ENCODE measurements at places on chromosomes 1 and 21.
A peak's percentile ranks its signal among the peaks of the same experiment; 100 is the strongest.

GRCh38 chr1:238648751-238649150 is 737.6 kb upstream of the CHRM3 start:
- DNase-seq = no peak

GRCh38 chr1:12617901-12618660 is at the start of gene DHRS3:
Gene DHRS3, minus strand, starts transcription at chr1:12618210. Its CDS starts 862 bp downstream, at chr1:12617348.
- peak; percentile 46 for DNase-seq

DNA sequence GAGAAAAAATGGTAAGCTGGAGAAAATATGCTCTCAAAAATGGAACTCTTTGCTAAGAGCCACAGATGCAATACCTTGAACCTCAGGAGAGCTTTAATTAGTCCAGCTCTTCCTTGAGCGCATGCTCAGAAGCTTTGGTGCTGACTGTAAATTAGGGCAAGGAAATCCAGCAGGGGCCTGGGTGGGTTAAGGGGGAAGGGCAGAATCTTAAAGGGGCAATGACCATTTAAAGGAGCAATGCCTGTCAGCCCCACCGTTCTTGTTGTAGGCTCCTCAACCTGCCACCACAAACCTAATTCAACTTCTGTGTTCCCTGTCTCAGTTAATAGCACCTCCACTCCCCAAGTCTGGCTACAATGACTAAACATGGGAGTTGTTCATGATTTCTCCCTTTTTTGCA is 6.8 kb upstream of the SLC22A15 start:
- no peak for DNase-seq

DNA sequence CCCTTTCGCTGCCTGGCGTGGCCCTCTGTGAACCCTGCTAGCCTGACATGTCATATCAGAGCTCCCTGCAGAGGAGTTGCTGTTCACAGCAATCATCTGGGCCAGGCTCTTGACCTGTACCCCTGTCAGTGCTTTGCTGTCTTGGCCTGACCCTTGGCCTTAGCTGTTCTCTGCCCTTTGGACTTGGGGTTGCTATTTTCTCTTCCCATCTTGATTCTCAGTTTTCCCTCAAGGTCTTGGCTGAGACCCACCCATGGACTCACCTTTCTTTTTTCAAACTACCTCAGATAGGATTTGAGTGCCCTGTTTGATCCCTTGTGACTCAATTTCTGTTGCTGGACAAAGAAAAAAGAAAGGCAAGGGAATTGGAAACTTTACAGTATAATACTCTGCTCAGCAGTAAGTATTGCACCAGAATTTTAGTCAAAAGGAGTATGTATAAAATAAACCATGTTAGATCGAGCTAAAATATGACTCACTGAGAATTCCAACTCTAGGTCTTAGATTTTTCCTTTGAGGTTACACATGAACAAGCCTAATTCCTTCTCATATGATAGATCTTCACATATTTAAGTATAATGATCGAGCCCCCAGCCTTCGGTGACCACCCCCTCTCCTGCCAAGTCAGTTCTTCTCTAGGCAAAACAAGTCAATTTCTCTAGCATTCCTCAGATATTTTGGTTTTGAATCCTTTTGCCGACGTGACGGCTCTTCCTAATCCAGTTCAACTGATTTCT is 110.5 kb downstream of the NGF start:
- no peak for DNase-seq

DNA sequence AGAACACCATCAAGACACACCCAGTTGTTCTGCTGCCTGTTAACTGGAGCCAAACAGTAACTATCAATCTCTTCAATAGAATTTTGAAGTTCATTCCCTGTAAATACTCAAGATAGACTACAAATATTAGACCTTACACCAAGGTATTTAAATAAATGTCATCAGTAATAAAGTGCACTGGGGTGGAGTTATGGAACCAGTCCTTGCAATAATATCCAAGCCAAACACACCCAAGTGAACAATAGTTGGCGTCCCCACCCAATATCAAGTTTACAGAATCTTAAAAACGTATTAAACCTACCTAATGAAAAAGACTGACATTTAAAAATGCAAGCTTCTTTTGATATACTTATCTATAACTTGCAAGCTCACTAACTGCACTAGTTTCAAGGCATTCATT is 2.7 kb downstream of the SERBP1 start:
- no peak for DNase-seq

DNA sequence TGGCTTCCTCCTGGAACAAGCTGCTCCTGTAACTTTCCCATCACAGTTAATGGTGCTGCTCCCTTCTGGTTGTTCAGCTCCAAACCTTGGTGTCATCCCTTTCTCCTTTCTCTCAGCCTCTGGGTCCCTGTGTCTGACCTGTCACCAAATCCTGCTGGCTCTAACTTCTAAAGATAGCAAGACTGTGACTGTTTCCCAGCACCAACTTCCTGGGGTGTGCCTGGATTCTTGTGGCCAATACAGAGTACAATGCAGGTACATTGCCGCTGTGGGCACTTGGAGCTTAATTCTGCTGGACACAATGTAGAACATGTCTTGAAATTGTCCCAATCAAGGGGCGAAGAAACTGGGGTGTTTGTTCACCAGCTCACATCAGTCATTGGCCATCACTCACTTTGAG is 156.7 kb upstream of the CSF3R start:
- DNase-seq = no peak

DNA sequence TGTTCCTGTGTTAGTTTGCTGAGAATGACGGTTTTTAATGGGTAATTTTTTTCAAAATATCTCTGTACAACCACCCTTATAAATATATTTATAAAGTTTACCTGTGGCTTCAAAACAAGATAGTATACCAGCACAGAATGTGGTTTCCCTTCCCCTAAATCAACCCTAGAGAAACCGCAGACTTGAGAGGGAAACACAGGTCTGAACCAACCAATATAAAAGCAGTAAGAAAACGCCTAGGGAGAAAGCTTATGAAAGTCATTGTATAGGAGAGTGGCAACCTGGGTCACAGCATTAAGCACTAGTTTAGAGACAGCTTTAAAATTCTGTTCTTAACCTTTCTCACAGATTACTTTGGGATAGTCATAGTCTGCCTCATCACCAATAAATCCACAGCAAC is 180.6 kb upstream of the LHX8 start:
- DNase-seq = no peak

GRCh38 chr1:153883223-153883622 is 39.5 kb downstream of the GATAD2B start:
- no peak for DNase-seq

DNA sequence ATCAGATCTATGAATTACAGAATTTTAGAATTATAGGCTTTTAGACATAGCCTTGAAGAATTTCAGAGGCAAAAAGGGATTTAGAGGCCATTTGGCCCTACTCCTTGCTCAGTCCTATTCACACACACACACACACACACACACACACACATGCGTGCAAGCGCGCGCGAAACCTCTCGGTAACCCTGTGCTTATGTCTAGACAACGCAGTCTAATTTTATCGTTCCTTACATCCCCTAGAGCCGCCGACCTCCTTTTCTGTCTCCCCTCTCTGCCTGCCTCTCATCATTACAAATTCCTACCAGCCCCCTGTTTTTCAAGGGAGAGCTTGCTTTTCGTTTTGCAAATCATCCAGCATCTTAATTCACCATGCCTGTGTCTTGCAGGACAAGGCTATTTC is 252.1 kb downstream of the FOXD2 start:
- DNase-seq = no peak

- no peak for DNase-seq
These were observed 54.2 kb upstream of the RGS7 start for GRCh38 chr1:241411056-241411775.

DNA sequence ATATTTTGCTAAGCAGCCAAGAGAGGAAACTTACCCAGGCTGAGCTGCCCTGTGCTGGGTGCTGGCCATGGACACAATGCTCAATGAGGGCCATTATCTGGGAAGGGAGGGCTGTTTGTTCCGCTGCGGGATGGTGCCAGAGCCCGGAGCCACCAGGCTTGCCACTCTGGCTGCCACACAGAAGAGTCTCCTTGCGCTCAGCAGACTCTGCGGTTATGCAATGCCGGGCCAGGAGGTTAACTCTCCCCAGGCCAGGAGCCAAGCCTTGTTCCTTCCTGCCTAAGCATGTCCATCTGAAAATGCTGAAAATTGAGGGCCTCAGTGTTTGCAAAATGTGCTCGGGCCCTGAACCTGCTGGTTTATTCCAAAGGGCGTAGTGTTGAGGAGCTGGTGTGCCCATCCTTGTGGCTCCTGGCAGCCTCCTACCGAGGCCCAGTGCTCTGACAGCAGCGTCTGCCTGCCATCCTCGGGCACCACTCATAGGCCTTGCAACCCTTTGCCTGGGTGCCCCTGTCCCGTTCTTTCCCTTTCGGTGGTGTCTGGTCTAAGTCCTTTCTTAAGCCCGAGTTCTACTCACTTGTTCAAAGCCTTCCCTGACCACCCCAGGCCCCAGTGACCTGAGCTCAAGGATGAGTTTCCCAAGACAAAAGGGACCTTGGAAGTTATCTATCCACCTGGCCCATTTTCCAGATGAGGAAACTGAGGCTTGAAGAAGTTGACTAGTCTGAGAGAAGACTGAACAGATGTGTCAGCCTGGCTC is 133.8 kb upstream of the EDN2 start:
- no peak for DNase-seq

DNA sequence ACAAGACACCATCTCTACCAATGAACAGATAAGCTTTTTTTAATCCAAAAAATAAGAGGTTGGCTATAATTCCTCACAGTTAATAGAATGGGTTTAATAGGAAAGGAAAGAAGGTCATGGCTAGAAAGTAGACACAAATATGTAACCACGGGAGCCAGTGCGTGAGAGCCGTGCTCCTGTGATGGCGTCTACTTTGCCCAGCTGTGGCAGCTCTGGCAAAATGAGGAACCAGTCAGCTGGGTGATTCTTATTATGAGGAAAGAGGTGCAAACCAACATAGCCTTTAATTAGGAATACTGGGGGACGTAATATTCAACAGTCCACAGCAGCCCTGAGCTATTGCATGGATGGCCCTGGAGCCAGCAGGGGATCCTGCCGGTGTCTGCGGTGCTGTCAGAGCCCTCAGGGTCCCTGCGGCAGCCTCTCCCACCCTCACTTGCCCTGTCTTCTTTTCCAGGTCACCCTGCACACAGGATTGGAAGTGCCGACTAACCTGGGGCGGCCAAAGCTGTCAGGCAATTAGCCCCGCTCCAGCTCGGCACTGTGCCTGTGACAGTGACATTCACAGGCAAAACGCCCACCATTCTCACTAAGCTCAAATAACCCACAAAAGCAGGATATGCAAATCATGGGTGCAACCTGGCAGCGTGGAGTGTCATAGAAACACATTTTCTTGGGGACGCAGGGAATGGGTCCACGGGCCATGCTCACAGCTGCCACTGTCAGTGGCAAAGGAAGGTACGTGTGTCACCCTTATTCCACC is 25.9 kb upstream of the GNPAT start:
- DNase-seq = no peak

DNA sequence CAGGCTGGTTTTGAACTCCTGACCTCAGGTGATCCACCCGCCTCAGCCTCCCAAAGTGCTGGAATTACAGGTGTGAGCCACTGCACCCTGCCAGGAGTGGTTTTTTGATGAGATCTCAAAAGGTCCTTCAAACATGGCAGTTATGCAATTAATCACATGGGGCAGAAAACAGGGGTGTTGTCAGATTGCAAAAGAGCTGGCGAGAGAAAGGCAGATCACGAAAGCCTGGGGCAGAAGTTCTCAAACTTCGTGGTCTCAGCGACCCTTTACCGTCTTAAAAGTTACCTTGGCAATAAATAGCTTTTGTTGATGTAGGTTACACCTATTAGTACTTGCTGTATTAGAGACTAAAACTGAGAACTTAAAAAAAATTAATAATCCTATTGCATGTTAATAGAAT is 16.1 kb downstream of the CNR2 start:
- no peak for DNase-seq

DNA sequence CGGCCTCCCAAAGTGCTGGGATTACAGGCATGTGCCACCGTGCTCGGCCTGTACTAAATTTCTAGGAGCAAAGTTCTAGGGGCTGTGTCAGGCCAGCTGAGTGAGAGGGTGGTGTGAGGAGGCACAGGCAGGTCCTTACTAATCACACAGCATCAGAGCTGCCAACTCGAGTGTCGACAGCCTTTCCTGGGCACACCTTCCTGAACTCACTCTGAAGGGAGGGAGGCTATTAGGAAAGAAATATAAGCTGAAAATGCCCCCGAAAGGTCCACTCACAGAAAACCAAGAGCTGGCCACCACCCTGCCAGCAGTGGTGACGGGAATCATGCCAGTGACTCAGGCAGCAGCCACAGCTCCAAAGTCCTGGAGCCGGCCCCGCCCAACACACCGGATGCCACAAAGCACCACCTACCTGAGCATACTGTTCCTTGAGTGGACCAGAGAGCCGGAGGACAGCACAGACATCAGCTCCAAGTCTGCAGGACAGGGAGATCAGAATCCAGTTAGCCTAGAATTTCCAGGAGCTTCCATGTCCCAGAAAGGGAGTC is 4.5 kb downstream of the PMVK start:
- no peak for DNase-seq

DNA sequence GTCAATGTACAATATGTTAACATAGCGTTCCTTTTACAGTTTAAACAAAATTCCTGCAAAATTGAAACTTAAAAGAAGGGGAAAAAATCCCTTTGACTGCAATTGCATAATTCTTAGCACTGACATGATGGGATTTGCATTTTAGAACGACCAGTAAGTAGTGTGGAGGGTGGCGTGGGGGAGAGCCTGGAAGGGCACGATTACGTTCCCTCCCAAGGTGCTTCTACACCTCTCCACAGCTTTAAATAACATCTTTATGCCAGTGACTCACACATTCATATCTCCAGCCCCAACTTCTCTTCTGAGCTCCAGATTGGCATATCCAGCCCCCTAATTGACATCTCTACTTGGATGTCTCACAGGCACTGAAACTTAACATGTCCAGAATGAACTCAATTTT is 64.3 kb downstream of the OLFML3 start:
- no peak for DNase-seq

- DNase-seq = no peak
These were observed 637 bp downstream of the PLXNA2 start for GRCh38 chr1:208243527-208243966.

- no peak for DNase-seq
These were observed 27.3 kb upstream of the TP53BP2 start for GRCh38 chr1:223873044-223873443.

GRCh38 chr1:50458507-50458906 is 35.3 kb upstream of the DMRTA2 start:
- DNase-seq = no peak
